ENCODE measurements at places on chromosomes 2 and 18.

GRCh38 chr2:209238765-209239584 is 184.9 kb upstream of the MAP2 start:
- no peak for DNase-seq

GRCh38 chr2:20185176-20186022 is 39.5 kb downstream of the SDC1 start:
- DNase-seq, result no peak

DNA sequence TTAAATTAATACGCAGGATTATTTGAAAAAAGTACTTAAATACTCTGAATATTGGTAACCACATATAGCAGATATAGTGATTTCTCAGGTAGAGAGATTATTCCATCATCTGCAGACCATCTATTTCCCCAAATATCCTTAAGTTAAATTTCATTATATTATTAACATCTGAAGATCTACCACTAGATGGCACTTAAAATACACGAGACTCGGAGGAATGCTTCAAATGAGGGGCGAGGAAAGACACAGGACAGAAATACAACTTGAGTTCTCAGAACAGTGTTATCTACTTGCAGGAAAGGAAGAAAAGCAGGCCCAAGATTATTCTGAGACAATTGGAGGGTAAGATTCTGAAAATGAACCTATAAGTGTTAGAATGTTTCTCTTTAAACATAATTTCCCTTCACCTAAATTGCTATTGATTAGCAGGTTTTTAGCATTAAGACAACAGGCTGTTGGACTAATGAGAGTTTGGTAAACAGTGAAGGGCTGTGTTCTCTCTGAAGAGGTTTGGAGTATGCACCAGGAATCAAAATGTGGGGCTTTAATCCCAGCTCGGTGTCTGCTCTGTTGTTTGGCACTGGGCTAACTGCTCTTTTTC is 76.9 kb upstream of the GCFC2 start:
- DNase-seq, result no peak

DNA sequence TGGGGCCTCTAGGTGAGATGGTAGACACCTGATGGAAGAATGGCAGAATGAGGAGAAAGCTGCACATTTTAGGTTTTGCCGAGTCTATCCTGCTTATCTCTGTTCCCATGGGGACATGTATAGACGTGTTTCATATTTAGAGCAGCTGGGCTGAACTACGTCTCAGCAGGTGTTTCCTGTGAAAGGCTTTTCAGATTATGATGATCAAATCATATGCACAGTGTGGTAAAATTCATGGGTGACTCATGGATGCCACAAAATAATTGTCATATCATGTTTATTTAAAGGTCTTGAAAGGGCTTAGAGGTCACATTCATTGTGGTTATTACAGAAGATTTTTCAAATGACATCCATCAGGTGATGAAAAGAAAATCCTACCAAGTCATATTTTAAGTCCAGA is 90.5 kb downstream of the ICOS start:
- DNase-seq, result no peak

DNA sequence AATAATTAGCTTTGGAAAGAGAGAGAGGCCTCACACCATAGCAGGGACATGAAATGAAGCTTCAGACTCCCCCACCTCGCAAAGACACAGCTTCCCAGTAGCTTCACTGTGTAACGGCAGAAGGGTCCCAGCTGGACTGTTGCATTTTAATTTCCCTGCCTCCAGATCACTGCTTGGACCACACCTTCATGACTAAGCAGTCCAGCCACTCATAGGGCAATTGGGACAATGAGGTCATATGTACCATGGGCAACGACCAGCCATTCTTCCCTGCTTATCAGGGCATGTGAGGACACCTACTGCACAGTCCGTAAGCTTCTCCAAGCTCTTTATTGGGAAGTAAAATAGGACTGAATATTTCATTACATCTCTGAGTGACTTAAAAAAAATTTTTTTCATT is 183.0 kb downstream of the MREG start:
- DNase-seq, result no peak

DNA sequence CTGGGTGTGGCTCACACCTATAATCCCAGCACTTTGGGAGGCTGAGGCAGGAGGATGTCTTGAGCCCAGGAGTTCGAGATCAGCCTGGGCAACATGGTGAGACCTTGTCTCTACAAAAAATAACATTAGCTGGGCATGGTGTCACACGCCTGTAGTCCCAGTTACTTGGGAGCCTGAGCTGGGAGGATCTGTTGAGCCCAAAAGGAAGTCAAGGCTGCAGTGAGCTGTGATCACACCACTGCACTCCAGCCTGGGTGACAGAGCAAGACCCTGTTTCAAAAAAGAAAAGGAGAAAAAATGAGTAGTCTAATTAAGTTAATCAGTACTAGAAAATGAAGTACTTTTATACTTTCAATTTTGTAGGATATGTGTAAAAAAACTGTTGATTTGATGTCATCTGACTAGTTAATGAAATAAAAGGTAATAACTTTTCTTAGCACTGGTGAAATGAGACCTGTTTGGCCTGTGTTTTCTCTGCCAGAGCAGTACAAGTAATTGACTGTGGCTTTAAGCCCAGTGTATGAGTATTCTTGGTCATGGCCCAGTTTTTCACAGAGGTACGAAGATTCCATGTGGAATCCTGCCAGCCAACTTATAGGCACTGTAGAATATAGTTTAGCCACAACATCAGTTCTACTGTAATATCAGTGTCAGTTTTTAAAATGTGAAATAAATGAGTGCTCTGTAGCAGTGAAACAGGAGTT is 35.8 kb downstream of the MFSD6 start:
- DNase-seq, result no peak

DNA sequence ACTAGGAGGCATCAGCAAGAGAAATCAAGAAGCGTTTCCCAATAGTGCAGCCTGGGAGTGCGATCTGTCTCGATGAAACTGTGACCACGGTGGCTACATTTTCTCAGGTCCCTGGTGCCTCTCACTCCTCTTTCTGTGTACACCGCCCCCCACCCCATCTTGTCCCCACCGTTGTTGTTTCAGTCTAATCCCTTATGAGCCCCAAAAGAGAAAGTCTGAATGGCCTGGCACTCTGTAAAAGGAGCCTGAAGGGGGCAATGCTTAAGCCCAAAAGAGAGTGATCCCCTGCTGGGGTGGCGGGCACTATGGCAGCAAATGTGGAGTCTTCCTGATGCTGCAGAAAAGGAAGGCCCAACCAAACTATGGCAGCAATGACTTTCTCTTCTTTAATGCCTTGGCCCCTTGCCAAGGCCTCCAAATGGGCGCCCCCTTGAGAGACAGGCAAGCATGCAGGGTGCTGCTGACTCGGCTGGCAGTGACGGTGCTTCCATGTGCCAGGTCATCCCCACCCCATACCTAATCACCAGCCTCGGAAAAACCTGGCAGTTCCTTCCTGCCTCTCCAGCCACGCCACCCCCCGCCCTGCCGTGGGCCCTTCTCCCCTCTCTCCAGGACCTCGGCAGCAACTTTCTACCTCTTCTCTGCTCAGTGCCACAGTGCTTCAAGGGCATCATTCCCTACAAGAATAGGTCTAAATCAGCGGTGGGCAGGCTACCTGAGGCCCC is 123.0 kb downstream of the CYP26B1 start:
- no peak for DNase-seq

GRCh38 chr18:48719974-48720654 is 181.3 kb downstream of the CTIF start:
- no peak for DNase-seq

GRCh38 chr2:119012345-119013301 is 70.6 kb downstream of the MARCO start:
- DNase-seq, result no peak

GRCh38 chr2:36177282-36177681 is 178.3 kb upstream of the CRIM1 start:
- no peak for DNase-seq

DNA sequence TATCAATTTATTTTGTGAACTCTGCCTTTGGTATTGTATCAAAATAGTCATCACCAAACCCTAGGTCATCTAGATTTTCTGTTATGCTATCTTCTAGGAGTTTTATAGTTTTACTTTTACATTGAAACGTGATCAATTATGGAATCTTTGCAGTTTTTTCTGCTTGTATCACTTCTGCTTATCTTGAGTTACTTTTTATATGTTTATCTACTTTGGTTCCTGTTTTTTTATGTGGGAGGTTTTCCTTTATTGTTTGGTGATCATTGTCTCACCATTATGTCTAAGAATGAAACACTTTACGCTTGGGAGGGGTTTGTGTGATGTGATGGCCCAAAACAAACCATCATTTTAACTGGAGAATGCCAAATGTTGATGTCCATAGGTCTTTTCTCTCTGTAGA is 261.2 kb downstream of the SPAG16 start:
- DNase-seq, result no peak

GRCh38 chr2:84194949-84195644 is 264.0 kb downstream of the SUCLG1 start:
- no peak for DNase-seq

All from stimulated activated CD8-positive, alpha-beta memory T cell treated with anti-CD3 and anti-CD28 coated beads, Interleukin-4, amount 100 ng/mL, for 4 hours (primary cell).